Stimulated activated CD8-positive, alpha-beta memory T cell treated with anti-CD3 and anti-CD28 coated beads, Interleukin-15, amount 100 ng/mL, for 48 hours (primary cell): ENCODE measurements at places on chromosomes 12 and 14.

- DNase-seq, result no peak
These were observed 7.3 kb downstream of the FKBP11 start for GRCh38 chr12:48917857-48918537.

- DNase-seq, result no peak
These were observed 268.6 kb upstream of the PWP1 start for GRCh38 chr12:107417004-107417403.

DNA sequence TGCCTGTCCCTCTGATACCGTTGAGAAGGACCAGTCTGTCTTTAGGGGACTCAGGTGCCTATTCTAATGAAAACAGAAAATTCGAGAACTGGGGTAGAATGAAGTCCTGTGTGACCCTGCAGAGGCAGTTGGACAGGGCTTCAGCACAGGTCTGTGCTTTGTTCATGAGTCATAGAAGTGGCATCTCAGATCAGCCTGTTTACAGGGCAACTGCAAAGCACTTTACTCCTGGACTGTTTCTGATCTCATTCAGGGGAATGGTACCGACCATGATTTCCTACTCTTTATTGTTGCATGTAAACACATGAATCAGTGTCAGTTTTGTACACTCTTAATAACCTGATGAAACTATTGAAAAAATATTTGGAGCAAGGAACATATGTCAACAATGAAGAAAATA, 1517.0 kb downstream of the AACS start:
- no peak for DNase-seq

DNA sequence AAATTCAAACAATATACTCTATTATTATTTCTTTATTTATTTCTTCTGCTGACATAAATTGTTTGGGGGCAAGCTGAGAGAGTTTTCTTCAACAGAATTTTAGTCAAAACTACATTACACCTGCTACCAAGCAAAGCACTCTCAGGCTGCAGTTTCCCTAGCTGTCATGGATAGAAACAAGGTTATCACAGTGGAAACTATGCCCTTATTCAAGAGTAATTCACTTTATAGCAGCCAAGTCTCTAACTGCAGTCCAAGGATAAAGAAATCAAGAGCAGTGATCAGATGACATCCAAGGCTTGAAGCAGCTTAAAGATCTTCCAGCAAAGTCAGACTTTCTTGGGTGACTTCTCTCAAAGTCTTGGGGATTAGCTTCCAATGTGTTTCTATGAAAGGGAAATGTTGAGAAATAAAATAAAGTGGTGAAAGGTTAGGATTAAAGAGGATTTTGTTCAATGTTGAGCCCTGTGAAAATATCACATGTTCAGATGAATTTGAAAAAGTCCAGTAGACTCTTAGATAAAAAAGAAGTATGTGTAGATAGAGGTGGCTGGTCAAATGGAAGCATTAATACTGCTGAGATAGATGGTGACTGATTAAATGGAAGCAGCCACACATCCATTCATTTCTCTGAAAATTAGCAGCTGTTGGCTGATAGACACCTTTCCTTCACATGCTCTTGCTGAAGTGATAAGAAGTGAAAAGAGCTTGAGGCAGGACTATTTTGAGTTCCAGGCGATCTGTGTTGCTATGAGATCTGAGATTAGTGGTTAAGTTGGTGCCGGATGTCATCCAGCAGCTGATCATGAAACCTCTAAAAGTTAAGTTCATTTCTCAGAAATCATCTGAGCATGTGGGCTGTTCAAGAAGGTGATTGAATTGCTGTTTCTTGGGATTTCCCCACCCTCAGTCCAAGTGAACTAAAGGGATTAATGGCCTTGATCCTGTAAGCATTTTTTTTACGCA, 257.8 kb upstream of the BTG1 start:
- peak; percentile 32 for DNase-seq

DNA sequence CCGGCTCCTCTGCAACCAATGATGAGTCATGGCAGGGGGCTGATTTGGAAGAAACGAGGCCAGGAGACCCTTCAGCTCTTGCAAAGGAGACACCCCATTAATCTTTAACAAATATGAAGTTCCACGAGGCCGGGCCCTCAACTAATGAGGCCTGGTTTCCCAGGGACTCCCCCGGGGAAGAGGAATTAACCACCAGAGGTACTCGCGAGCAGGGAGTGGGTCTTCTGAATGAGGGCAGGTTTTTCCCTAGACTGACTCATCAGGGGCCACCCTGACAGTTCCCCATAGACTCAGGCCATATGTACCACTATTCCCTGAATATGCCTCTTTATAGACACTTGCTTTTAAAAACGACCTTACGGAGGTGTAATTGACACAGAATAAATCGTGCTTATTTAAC, 150.7 kb upstream of the LHX5 start:
- DNase-seq, result no peak

GRCh38 chr14:104558231-104559027, 21.1 kb upstream of the C14orf180 start:
- no peak for DNase-seq
